ENCODE measurements at places on chromosomes 3 and 15. TPM values are rescaled to one million over a fixed set of nuclear protein-coding genes. Genes with fewer than 3 reads are reported as not detected.

- no peak for DNase-seq
These were observed 58.3 kb downstream of the EIF3J start for GRCh38 chr15:44595246-44595645.

- no peak for DNase-seq
These were observed 104.0 kb upstream of the SMAD3 start for GRCh38 chr15:66961407-66961884.

DNA sequence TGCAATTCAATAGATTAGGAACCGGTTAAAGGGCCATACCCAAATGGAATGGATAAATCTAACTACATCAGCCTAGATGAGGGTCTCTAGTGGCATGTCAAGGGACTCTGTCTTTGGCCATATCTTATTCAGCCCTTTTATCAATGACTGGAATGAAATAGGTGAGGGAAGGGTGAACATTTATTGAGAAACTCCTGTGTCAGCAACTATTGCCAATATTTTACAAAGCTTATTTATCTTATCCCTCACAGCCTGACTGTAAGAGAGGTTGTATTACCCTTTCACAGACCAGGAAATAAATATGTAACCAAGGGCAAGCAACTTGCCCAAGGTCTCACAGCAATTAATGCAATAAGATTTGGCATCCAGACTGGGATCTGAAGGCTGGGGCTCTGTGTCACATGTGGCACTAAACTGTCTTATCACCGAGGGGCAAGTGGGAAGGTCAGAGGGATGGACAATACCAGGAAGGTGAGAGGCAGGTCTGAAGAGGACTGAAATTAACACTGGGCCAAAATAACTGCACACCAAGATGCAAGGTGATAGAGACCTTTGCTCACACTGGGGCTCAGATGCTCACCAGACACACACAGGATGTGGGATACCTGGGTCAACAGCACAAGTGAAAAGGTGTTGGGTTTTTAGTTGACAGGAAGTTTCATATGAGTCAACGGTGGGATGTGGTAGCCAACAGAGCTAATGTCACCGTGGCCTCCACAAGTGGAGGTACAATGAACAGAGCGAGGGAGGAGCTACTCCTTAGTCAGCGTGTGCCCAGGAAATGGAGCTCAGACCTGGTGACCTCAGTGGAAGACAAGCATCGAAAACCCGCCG lies 261.3 kb downstream of the RPLP1 start:
- no peak for DNase-seq

- no peak for DNase-seq
These were observed 265.5 kb upstream of the ATP10A start for GRCh38 chr15:26128611-26129140.

GRCh38 chr3:179037351-179037750 lies 34.3 kb downstream of the ZMAT3 start:
- DNase-seq: peak; percentile 33

GRCh38 chr3:159947220-159947619 lies 41.4 kb upstream of the IL12A start:
- no peak for DNase-seq

DNA sequence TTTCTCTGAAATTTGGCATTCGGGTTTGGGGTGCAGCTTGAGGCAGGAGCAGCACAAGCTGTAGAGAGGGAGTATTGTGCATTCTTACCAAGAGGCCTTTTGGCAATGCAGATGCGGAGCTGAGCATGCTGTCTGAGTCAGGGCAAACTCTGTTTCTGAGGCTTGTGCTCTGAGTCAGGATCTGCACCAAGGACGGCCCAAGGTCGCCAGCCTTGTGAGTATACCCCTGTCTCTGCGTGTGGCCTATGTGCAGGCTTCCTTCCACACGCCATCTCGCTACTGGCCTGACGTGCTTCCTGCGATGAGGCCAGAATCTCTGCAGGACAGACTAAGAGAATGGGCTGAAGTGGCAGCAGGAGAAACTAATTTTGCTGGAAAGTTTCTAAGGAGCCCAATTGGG lies 83.8 kb upstream of the ROPN1 start:
- DNase-seq: no peak

DNA sequence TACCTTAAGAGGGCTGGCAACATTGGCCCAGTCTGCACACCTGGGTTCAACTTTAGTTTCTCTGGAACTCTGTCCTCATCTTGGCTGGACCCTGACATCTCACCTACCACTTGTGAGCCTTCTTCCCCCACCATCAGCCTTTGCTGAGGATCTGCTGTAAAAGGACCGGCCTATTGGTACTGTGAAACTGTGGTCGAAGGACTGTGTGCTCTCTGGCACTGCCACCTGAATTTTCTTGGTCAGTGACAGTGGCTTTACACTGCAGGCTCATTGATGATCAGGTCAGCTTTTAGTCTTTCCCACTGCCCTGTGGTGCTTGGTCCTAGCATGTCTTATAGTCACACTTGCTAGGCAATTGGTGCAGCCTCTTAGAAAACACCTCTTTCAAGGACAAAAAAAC lies 86.9 kb downstream of the PEX5L start:
- DNase-seq: no peak

- no peak for DNase-seq
These were observed 249.9 kb downstream of the DOCK3 start for GRCh38 chr3:50924638-50925037.

GRCh38 chr3:15367059-15367458 lies 34.7 kb upstream of the SH3BP5 start:
- DNase-seq: no peak

DNA sequence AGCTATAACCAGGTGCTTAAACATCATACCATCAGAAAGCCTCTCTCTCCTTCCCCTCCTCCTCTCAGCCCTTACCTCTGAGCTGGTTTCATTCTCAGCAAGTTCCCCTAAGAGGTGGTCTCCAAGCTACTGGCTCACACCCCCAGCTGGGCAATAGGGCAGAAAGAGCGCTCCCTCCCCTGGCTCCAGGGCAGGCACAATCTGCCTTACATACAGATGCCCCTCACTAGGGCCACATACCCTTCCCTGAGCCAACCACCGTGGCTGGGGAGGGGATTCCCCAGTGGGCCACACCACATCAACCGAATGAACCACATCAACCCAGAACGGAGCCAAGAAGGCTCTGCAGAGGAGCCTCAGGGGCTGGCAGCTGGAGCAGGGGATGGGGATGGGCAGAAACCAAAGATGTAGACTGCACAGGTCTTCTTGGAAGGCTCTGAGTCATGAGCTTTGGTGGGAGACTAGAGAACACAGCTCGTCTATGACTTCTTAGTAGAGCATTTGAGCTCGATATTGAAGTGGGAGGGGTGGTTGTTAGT lies 4.6 kb upstream of the FBLN2 start:
- no peak for DNase-seq

- peak; percentile 27 for DNase-seq
These were observed 65.8 kb upstream of the TNFAIP8L3 start for GRCh38 chr15:51160484-51160883.

DNA sequence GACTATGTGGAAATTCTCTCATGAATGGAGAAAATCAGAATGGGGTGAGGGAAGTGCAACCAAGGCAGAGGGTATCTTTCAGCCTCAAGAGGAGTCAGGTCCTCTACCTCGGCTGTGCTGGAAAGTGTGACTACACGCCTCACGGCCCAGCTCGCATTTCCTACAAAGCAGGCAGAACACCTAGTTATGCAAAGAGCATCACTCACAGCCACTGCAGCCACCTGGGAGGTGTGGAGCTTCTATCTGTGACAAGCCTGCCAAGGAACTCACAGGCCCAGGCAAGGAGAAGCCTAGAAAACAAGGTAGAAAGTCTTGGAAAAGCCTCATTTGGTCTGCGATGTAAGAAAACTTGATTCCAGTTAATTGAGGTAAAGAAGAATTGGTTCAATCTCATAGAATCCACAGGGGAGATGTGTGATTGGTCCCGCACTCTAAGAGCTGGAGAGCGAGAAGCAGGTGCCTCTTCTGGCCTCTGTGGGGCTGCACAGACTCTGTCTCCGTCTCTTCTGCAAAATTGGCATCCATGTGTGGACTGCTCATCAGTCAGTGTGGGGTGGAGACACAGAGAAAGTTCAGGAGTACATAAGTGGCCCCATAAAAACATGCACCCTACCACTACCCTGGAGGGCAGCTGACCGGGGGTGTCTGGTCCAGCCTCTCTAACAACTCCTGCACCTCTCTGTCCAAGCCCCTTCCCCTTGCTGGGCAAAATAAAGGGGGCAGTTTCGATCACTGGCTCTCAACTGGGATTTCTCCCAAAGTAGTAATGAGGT lies 76.8 kb downstream of the TAMM41 start:
- peak; percentile 24 for DNase-seq

- DNase-seq: peak; percentile 39
These were observed 56.0 kb downstream of the SLC25A26 start for GRCh38 chr3:66276705-66277274.

GRCh38 chr3:105284876-105285275 lies 81.8 kb upstream of the ALCAM start:
- DNase-seq: no peak

- DNase-seq: no peak
These were observed 773.1 kb downstream of the AGBL1 start for GRCh38 chr15:86852741-86853140.

GRCh38 chr3:166471074-166471767 lies 634.0 kb upstream of the BCHE start:
- DNase-seq: no peak

DNA sequence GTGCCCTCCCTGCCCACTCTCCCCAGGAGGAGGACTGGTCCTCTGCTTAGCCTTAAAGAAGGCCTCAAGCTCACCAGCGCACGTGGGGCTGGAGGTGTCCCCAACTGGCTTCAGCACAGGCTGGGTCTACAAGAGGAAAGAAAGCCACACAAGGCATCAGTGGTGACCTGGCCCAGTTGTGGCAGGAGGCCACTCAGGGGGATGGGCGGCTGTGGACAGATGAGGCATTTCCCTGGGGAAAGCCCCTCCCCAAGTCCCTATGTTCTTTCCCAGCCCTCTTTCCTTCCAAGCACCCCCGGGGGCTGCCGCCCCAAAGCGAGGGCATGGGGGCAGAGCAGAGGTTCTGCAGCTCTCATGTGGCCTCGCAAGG lies 155.2 kb upstream of the TLE3 start:
- DNase-seq: no peak

DNA sequence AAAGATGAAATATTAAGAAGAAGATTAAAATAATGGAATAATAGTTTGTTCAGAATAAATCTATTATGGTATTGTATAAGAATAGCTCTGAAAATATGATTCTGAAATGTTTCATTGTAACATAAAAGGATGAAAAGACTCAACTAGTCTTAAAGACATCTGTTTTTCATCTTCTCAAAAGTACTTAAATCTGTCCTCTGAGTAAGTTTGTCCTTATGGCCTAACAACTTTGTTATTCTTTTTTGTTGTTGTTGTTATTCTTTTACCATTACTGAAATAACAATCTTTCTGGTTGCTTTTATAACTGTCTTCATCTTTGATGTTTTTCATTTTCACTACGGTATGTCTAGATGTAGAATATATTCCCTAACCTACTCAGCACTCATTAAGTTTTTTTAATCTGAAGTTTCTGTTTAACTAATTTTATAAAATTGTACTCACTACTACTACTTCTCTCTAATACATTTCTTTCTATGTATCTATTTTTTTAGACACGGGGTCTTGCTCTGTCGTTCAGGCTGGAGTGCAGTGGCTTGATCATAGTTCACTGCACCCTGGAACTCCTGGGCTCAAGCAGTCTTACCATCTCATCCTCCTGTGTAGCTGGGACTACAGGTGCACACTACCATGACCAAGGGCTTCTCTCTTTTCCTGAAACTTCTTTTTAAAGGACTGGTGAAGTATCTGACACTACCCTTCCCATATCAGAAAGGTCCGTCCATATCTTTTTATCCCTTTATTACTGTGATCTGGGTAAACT lies 240.7 kb downstream of the PCCB start:
- no peak for DNase-seq

DNA sequence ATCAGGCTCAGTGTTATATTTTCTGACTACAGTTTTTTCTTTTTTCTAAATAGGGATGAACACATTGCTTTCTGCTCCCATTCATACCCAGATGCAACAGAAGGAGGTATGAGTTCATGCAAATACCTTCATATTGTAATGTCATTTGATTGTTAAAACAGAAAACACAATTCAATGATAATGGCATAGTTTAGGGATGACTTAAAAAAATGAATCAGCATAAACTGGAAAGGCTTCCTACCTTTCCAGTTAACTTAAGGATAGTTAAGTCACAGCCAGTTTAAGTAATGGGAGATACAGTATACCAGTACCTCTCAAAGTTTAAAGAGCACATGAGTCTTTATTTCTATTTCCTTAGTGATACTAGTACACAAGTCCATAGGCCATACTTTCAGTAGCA lies 24.9 kb downstream of the KNL1 start:
- DNase-seq: no peak

DNA sequence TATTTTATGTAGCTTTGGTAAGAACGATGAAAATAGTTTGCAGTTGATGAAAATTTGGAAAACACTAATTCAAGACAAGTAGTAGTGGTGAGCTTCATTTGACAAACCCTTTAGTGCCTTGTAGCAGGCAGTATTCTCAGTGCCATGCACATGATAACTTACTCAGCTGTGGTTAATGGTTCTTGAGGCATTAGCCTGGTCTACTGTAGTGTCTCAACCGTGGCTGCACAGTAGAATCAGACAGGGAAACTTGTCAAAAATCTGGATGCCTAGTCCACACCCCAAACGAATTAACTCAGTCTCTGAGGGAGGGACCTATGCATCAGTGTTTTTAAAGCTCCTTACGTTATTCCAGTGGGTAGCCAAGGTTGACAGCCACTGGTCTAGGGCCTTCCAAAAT lies 45.4 kb downstream of the PSMD6 start:
- DNase-seq: no peak

GRCh38 chr3:172239218-172239790 lies 199.9 kb downstream of the FNDC3B start:
- DNase-seq: no peak

- peak; percentile 22 for DNase-seq
These were observed 238.7 kb upstream of the P2RY1 start for GRCh38 chr3:152595975-152596821.

- no peak for DNase-seq
These were observed 12.7 kb upstream of the LMCD1 start for GRCh38 chr3:8488877-8489276.

PFKFB4 gene
- 22.0 TPM for total RNA-seq

PAK6 gene
- total RNA-seq: 11.8 TPM

CLDN16 gene
- total RNA-seq: 1.6 TPM

CNTN6 gene
- total RNA-seq: 11.8 TPM

PLA2G4E gene
- total RNA-seq: not detected

CAPN3 gene
- total RNA-seq: 2.0 TPM

TMEM212 gene
- not detected for total RNA-seq
